ENCODE measurements at places on chromosomes 13 and 19.

DNA sequence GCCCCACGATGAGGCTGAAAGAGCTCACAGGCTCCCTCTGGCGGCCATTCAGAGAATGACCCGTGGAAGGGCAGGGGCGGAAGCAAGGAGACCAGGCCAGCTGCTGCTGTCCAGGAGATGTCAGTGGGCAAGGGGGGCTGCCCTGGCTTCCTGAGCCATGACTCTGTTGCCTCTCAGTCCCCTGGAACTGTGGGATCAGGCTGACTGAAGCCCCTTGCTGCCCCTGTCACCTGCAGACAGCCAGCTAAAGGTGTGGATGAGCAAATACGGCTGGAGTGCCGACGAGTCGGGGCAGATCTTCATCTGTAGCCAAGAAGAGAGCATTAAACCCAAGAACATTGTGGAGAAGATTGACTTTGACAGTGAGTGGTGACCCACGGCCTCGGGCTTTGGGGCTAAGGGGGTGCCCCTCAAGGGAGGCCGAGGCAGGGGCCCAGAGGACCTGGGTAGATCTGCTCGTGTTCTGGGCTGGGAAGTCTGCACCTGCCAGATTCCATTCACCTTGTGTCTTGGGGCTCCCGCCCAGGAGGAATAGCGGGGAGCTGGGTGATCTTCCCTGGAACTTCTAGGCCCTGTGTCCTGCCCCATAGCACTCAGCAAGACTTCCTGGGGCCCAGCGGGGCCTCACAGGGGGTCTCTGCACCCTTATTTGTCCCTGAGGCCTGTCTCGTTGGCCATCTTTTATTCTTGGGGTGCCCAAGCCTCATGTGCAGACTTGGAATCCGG lies 12.5 kb upstream of the ACTN4 start:
- peaks cover 36% of the 10 kb centered on the region for H3K36me3 ChIP-seq
- H3K4me1 ChIP-seq, result peaks cover 24% of the 10 kb centered on the region
- no peak overlapping the region for H3K27ac ChIP-seq
- H3K4me3 ChIP-seq, result no peak overlapping the region
- no peaks in the 10 kb centered on the region for H3K27me3 ChIP-seq

GRCh38 chr13:79659121-79659521 lies 178.2 kb downstream of the NDFIP2 start:
- no peak overlapping the region for H3K27ac ChIP-seq
- no peaks in the 10 kb centered on the region for H3K36me3 ChIP-seq
- DNase-seq, result no peak
- H3K4me1 ChIP-seq, result no peaks in the 10 kb centered on the region
- no peak overlapping the region for H3K4me3 ChIP-seq

GRCh38 chr13:97855570-97856303 lies 97.7 kb upstream of the IPO5 start:
- no peak overlapping the region for H3K27ac ChIP-seq
- peak; percentile 6 for DNase-seq
- no peak overlapping the region for H3K4me3 ChIP-seq
- H3K36me3 ChIP-seq, result no peaks in the 10 kb centered on the region
- H3K4me1 ChIP-seq, result no peaks in the 10 kb centered on the region
- no peaks in the 10 kb centered on the region for H3K27me3 ChIP-seq

DNA sequence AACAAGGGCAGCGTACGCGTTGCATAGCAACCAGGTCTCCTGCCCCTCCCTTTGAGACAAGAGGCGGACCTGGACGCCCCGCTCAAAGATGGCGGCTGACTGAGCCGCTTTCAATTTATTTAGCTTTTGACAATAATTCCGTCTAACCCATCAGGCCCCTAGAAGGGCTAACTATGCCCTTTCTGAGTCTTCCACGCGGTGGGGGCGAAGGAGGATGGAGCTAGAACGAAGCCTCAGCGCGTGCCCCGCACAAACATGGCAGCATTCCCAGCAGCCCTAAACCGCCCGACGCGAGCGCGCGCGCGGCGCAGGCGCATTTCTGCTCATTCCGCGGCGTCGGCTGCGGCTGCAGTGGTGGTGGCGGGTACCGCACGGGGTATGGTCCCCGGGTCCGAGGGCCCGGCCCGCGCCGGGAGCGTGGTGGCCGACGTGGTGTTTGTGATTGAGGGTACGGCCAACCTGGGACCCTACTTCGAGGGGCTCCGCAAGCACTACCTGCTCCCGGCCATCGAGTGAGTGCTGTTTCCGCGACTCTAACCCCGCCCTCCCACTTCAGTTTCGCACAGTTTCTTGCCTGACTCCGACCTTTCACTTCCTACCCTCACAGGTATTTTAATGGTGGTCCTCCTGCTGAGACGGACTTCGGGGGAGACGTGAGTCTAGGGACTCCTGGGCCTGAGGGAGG lies at the start of gene MED25:
MED25 (plus strand) TSS at position 326 of the 685 bp plus-strand sequence; CDS start at position 379, 53 bp downstream.
- H3K4me1 ChIP-seq, result peaks cover 11% of the 10 kb centered on the region
- peak within 1 kb of the TSS; percentile 91 for H3K4me3 ChIP-seq
- peaks cover 2% of the 10 kb centered on the region for H3K36me3 ChIP-seq
- H3K27ac ChIP-seq, result peak within 1 kb of the TSS; percentile 88
- no peaks in the 10 kb centered on the region for H3K27me3 ChIP-seq

DNA sequence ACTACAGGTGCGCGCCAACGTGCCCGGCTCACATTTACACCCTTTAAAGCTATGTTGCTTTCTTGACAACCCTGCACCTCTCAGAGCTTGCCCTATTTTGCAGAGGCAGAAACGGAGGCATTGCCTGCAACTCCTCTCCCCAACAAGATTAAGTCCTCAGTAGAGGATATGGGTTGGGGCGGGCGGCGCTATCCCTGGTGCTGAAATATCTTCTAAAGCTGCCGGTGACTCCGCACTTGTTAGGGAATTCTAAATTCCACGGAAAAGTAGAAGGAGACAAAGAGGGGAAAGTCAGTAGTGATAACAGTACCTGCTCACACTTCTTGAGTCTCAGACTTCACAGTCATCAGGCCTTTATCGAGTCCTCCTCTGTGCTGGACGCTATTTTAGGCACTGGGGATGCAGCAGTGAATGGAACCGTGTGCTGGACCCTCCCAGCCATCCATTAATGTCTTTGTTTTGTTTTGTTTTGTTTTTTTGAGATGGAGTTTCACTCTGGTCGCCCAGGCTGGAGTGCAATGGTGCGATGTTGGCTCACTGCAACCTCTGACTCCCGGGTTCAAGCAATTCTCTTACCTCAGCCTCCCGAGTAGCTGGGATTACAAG lies 18.0 kb downstream of the SLC5A5 start:
- no peaks in the 10 kb centered on the region for H3K27me3 ChIP-seq
- no peak overlapping the region for H3K27ac ChIP-seq
- H3K4me3 ChIP-seq, result no peak overlapping the region
- DNase-seq, result no peak
- no peaks in the 10 kb centered on the region for H3K36me3 ChIP-seq

DNA sequence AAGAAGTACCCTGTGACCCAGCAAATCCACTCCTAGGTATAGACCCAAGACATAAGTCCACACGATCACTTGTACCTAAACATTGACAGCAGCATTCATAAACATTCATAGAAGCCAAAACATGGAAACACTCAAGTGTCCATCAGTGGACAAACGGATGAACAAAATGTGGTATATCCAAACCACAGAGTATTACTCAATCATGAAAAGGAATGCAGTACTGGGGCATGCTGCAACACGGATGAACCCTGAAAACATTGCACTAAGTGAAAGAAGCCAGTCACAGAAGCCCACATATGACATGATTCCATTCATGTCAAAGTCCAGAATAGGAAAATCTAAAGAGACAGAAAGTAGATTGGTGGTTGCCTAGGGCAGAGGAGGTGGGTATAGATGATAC lies 22.8 kb upstream of the CCNE1 start:
- H3K27me3 ChIP-seq, result no peaks in the 10 kb centered on the region
- no peak overlapping the region for H3K4me3 ChIP-seq
- DNase-seq, result no peak
- no peaks in the 10 kb centered on the region for H3K36me3 ChIP-seq

DNA sequence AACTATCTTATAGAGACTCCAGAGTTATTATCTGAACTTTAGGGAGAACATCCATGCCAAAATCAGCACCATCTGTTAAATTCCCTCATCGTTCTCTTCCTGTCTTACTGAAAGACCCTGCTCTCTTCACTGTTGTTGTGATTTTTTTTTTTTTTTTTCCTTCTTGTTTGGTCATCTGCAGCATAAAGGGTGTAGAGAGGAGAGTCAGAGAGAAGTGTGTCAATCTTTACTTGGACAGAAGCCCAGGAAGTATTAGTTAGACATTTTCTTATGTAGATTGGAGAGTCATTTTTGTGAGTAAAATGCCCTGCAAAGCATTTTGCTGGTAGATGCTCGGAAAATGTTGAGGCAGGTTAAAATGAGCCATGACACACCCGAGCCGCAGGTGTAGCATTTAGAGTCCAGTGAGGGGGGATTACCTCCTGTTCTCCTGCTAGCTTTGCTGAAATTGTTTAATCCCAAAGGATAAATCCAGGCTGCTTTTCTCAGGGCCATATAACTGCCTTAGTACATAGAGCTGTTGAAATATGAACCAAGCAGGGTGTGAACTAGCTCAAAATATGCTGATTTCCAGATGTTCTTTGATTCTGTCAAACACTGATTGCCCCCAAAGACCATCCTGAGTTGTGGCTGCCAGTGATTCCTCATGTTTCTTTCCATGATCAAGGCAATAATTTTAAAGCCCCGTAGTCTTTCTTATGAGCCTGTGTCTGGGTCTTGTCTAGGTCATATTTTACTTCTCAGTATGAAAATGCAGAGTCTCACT lies 143.5 kb downstream of the DCT start:
- peaks cover 6% of the 10 kb centered on the region for H3K4me1 ChIP-seq
- no peaks in the 10 kb centered on the region for H3K36me3 ChIP-seq
- DNase-seq, result no peak
- H3K27me3 ChIP-seq, result no peaks in the 10 kb centered on the region

GRCh38 chr13:112096959-112097358 lies 30.0 kb downstream of the SOX1 start:
- no peak overlapping the region for H3K27ac ChIP-seq
- no peaks in the 10 kb centered on the region for H3K27me3 ChIP-seq
- no peak overlapping the region for H3K4me3 ChIP-seq
- no peak for DNase-seq
- H3K4me1 ChIP-seq, result no peaks in the 10 kb centered on the region

DNA sequence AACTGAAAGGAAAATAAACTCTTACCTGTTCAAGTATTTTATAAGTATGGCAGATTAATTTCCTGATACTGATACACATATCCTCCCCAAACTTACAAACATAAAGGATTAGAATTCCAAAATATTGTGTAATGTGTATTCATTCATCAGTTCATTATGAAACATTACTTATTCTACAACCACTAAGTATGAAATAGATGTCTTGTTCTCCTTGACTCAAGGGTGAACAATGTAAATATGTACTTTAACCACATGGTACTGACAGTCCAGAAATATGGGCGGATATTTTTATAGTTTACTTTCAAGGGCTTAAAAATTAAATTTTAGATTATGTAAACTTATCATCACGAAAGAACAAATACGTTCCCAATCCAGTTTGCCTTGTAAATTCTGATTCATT lies 334.0 kb downstream of the LIG4 start:
- no peaks in the 10 kb centered on the region for H3K36me3 ChIP-seq
- no peak for DNase-seq
- no peaks in the 10 kb centered on the region for H3K27me3 ChIP-seq
- no peak overlapping the region for H3K27ac ChIP-seq

DNA sequence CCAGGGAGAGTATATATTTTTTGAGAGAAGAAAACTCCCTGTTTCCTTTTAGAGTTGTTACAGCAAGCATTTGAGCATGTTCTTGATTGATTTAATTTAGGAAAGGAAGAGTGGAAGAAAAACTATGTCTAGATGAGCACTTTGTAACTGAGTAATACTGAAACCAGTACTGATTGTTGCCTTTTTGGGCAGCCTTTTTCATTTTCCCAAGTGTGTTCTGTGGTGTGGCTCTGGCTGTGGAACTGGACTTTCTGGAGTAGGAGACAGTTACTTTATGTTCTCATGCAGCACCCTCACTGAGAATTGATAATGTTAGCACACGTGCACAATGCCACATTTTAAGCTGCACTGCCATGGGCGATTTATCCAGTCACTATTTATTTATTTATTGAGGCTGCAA lies 211.5 kb downstream of the LMO7 start:
- DNase-seq, result no peak
- H3K4me1 ChIP-seq, result no peaks in the 10 kb centered on the region
- no peak overlapping the region for H3K27ac ChIP-seq
- peaks cover 36% of the 10 kb centered on the region for H3K36me3 ChIP-seq

GRCh38 chr13:105595471-105595870 lies 940.0 kb downstream of the EFNB2 start:
- H3K36me3 ChIP-seq, result no peaks in the 10 kb centered on the region
- no peaks in the 10 kb centered on the region for H3K4me1 ChIP-seq
- H3K27ac ChIP-seq, result no peak overlapping the region
- no peak overlapping the region for H3K4me3 ChIP-seq
- H3K27me3 ChIP-seq, result no peaks in the 10 kb centered on the region
- no peak for DNase-seq

DNA sequence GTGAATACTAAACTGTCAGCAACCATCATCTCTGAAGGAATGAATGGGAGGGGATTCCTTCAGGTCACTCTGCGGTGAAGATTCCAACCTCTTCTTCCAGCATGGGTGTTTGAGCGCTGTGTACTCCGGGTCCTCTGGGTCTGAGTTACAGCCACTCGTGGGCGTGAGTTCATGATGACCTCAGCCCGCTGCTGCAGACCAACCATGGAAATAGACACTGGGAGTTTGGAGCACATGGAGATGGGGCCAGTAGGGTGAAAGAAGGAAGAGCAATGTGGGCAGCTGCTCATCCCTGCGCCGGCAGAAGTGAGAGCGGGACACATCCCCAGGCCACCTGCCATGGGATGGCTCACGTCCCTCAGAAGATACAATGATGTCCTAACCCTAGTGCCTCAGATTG lies 16.8 kb upstream of the RAB20 start:
- no peak overlapping the region for H3K4me3 ChIP-seq
- H3K27me3 ChIP-seq, result no peaks in the 10 kb centered on the region
- no peaks in the 10 kb centered on the region for H3K36me3 ChIP-seq

GRCh38 chr19:27742041-27742440 lies 1470.9 kb downstream of the UQCRFS1 start:
- H3K36me3 ChIP-seq, result no peaks in the 10 kb centered on the region
- H3K27ac ChIP-seq, result no peak overlapping the region
- H3K4me1 ChIP-seq, result no peaks in the 10 kb centered on the region
- H3K4me3 ChIP-seq, result no peak overlapping the region
- no peak for DNase-seq
- no peaks in the 10 kb centered on the region for H3K27me3 ChIP-seq

GRCh38 chr13:114200399-114200911 lies 21.4 kb downstream of the CFAP97D2 start:
- H3K4me3 ChIP-seq, result no peak overlapping the region
- no peaks in the 10 kb centered on the region for H3K27me3 ChIP-seq
- H3K4me1 ChIP-seq, result no peaks in the 10 kb centered on the region
- H3K27ac ChIP-seq, result no peak overlapping the region
- no peaks in the 10 kb centered on the region for H3K36me3 ChIP-seq

- DNase-seq, result no peak
- no peaks in the 10 kb centered on the region for H3K36me3 ChIP-seq
- peaks cover 6% of the 10 kb centered on the region for H3K4me1 ChIP-seq
- peaks cover 21% of the 10 kb centered on the region for H3K27me3 ChIP-seq
Observed at GRCh38 chr13:27796544-27797227, 4.4 kb downstream of the GSX1 start.

All from naive thymus-derived CD4-positive, alpha-beta T cell (primary cell).